ENCODE measurements at places on chromosomes 2 and 18.

DNA sequence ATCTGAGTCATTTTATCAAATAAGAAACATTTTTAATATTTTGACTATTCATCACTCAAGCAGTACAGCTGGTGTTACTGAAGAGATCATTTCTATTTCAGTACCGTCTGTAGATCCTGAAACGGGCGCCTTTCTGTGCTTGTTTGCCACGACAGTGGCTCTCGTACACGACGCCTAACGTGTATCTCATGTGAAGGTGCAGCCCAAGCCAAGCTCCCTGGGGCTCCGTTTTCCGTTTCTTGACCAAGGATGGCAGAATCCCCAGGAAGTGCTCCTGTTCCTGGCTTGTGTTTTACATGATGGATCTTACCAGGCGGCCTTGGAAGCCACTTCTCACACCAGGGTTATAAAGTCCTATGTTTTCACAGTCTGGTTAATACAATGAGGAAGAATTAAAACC, 320.6 kb downstream of the GBX2 start:
- DNase-seq, result no peak

DNA sequence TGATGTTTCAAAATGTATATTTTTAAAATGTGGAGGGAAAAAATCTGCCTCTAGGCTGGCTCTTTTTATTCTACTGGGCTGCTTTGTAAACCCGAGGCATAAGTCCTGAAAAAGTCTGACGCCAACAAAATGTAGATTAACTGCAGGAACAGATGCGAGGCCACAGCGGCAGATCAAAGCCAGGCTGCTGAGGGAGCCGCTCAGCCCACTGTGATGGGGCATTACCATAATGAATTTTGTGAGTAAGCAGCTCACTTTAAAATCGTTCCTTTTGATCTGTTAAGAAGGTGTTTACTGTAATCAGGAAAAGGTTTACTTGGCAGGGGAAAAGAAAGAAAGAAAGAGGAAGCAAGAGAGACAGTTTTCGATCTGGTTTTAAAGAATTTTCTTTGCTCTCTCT, 269.0 kb downstream of the ICOS start:
- no peak for DNase-seq

DNA sequence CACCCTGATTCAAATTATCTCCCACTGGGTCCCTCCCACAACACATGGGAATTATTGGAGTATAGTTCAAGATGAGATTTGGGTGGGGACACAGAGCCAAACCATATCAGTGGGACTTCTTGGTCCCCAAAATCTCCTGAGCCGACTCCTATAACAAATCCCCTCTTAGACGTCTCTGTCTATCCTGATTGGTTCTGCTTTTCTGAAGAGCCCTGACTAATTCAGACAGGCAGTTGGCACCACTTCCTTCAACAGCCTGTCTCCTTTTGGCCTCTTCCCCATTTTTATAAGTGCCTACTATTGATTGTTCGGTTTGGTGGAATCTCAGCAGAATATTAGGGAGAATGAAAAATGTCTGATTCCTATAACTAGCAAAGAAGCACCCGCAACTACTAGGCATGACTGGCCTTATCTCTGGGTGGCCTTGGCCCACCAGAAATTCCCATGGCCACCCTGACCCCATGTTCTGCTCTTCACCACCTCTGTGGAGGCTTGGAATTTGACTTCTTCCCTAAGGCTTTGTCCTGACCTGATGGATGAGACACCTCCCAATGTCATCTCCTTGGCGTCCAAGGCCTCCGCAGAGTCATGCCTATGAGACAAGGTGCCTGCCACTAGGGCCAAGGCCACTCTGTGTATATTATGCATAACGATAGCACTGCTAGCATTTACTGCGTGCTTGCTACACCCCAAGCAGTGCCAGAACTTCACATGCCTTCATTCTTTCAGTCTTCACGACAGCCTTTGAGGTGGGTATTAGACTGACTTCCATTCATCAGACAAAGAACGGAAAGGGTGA, 218.9 kb upstream of the COPS8 start:
- DNase-seq, result no peak

GRCh38 chr18:811182-811891, 705 bp downstream of the YES1 start:
- peak; percentile 16 for DNase-seq

DNA sequence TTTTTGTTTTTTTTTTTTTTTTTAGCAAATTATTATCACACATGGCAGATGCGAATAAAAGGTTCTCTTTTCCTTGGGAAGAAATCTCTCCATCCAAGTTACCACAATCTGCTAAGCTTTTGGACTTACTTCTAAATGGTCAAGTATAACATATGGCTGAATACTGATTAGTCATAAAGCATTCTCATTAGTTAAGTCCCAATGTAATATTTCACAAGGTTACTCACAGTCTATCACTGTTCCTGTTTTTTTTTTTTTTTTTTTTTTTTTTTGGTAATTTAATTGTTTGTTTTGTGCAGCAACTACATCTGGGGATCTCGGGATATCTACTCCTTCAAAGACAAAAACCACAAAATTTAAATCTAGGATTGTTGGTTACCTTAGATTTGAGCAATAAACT, 771.7 kb downstream of the CPS1 start:
- DNase-seq, result no peak

DNA sequence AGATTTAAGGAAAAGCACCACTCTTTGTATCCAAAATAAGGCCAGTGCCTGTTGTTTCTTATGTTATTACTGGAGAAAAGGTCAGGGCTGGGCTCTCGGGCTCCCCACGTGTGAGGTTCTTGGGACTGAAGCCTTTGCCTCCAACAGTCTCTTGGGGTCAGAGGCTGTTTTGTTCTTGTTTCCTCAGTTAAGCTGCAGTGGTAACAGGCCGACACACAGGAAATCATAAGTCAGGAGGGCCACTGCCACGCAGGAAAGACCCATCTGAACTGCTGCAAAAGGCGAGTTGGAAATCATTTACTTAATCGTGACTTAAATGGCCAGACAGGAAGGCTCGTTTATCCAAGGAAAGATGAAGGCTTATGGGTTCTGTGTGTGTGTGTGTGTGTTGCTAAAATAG, 30.3 kb upstream of the IL37 start:
- no peak for DNase-seq
